ENCODE measurements at places on chromosomes 3 and 15.

DNA sequence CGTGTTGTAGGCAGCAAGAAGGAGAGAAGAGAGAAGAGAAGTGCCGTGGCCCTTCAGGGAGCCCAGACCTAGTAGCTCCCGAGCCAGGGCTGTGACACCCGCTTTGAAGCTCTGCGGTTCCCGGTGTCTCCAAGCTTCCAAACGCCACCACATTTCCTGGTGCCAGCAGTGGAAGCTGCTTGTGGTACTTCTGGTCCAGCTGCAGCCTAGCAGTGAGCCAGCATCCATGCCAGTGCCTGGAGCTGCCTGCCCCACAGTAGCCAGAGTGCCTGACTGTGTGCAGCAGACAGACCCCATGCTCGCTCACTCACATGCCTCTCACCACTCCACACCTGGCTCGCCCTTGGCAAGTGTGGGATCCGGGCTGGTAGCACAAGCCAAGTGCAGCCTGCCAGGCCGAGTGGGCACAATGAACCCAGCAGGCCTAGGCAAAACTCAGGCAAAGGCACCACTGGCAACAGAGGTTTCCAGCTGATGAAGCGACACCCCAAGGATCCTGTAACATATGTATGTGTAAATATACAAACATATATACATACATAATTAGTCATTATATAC is 85.8 kb downstream of the SERPINI1 start:
- DNase-seq: no peak

DNA sequence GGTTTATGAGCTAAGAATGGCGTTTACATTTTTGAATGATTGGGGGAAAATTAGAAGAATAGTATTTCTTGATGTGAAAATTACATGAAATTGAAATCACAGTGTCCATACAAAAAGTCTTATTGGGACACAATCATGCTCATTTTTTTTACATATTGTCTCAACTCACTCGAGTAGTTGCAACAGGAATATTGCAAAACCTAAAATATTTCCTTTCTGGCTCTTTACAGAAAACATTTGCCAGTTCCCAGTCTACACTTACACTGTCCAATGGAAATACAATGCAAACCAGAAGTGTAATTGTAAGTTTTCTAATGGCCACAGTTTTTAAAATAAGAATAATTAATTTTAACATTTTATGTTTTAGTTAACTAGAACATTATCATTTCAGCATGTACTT is 137.8 kb downstream of the SAMMSON start:
- no peak for DNase-seq

DNA sequence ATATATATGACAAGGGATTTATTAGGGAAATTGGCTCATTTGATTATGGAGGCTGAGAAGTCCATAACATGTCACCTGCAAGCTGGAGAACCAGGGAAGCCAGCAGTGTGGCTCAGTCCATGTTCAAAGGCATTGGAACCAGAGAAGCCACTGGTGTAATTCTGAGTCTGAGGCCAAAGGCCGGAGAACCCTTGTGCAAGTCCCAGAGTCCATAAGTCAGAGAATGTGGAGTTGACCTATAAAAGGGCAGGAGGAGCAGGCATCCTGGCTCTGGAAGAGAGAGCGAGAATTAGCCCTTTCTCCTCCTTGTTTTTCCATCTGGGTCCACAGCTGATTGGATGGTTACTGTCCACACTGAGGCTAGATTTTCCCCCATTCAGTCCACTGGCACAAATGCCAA is 319.8 kb downstream of the IGSF11 start:
- DNase-seq: no peak

GRCh38 chr3:28151608-28152228 is 89.7 kb upstream of the CMC1 start:
- no peak for DNase-seq

DNA sequence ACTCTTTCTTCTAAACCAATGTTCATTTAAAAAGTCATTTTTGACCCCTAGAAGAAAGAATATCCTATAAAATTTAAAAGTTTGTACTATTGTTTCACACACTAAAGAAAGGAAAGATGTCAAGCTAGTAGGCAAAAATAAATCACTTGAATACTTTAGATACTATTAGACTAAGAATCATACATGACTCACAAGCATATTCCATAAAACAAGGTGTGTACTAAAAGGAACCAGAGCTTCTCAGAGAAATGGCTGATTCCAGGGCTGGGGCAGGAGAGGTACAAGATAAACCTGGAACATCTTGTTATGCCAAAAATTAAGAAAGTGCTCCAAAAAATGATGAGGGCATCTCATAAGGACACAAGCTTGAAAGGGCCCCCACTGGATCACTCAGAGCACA is 8.7 kb downstream of the DLG1 start:
- DNase-seq: no peak

DNA sequence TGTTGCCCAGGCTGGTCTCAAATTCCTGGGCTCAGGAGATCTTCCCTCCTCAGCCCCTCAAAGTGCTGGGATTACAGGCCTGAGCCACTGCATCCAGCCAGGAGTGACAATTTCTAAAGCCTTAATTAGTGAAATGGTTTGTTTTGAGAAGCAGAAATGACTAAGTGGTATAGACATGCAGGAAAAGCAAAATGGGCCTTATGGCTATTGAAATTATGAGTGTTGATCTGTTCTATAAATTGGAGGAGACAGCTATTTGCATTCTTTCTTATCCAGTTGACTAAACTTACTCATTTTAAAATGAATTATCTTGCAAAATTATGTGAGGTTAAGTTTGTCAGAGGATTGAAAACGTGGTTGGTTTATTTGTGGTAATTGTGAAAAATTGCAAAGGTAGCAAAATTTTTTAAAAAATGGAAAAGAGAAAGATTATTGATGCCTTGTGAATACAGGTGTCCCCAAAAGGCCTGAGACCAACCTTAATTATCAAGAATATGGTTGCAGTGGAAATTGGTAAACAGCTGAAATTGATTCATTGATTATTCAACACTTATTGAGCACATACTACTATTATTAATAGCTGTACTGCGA is 7.9 kb downstream of the RAP2B start:
- no peak for DNase-seq

DNA sequence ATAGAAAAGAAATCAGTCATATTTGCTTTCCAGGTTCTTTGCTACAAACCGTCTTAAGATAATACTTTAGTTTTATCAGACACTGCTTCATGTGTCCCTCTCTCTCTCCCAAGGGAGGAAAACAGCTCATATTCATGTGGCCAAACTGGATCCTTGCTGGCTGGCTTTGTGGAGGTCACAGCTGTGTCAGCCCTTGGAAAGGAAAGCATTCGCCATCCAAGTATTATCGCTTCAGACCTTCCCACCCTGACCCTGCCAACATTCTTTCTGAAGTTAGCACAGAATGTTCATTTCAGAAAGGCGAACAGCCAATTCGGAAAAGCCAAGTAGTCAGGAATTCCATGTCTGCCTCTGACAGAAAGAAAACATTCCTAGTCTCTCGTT is 213.6 kb downstream of the FEZF2 start:
- no peak for DNase-seq

- no peak for DNase-seq
Observed at GRCh38 chr3:36663666-36664291, 100.6 kb downstream of the DCLK3 start.

DNA sequence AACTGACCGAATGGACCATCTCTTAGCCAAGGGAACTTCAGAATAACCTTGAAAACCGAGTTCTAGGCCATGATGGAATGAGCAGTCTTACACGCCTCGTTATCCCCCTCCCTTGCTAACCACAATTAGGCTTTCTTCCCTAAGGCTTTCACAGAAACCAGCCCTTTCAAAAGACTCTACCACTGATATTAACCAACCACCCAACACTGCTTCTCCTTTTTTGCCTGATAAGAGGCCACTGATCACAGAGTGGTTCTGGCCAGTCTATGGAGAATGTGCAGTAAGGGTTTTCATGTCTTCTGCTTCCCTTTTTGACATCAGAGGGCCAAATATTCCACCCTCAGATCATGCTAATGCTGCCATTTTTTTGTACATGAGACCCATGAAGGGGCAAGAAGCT is 59.3 kb downstream of the MCF2L2 start:
- DNase-seq: no peak

DNA sequence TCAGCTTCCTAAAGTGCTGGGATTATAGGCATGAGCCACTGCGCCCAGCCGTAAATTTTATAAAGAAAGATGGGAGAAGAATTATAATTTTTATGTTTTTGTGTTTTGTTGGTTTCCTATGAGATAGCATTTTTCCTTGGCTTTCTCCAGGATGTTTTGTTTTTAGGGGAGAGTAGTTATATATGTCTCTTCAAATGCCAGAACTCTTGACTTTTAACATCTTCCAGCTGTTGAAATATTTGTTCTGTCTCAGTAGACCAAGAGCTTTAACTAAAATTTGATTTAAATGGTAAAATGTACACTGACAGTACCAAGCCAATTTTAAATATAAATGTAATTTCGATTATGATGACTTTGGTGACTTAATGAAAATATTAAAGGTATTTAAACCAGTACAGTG is 96.8 kb downstream of the DHX36 start:
- DNase-seq: no peak

GRCh38 chr3:126051741-126052140 is 32.2 kb downstream of the SLC41A3 start:
- DNase-seq: no peak

GRCh38 chr3:77407441-77407840 is 367.5 kb downstream of the ROBO2 start:
- no peak for DNase-seq

DNA sequence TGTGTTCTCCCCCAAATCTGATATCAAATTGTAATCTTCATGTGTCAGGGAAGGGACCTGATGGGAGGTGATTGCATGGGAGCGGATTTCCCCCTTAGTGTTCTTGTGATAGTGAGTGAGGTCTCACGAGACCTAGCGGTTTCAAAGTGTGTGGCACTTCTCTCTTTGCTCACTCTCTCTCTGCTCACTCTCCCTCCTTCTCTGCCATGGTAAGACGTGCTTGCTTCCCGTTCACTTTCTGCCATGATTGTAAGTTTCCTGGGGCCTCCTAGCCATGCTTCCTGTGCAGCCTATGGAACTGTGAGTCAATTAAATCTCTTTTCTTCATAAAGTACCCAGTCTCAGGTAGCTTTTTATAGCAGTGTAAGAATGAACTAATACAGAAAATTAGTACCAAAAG is 30.6 kb upstream of the OR5H6 start:
- DNase-seq: no peak

DNA sequence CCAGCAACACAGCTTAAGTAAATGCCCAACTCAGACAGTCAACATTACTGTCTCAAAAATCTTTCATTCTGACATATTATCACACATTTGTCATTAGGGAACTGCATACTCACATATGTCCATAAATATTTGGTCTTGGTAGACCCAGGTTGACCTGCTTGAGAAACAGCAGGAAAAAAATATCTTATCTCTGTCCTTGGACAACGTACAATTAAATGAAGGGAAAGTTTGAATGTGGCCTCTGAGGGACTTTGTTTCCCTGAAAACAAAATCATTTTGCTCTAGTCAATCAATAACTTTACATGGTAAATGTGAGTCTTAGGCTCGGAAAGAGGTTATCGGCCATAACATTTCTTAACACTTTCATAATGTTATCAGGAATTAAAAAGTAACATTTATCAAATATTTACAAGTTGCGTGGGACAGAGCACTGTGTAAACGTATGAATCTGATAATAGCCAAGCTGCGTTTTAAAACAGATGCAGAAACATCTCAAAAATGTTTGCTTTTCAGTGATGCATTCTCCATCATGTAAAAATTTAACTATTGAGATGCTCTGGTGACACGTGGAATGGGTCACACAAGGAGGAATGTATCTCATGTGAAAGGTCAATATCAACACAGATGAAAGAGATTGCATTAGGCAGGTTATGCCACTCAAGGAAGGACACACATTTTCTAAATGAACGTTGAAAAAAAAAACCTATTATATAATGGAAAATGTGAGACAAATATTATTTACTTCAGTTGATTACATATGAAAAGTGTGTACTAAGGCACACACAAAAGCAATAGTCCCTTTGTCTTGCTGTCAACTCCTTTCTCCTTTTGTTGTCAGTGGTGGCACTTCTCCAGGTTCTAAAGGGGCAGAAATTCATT is 304.4 kb downstream of the WDR72 start:
- no peak for DNase-seq

- no peak for DNase-seq
Observed at GRCh38 chr15:75921732-75922703, 18.3 kb downstream of the FBXO22 start.

DNA sequence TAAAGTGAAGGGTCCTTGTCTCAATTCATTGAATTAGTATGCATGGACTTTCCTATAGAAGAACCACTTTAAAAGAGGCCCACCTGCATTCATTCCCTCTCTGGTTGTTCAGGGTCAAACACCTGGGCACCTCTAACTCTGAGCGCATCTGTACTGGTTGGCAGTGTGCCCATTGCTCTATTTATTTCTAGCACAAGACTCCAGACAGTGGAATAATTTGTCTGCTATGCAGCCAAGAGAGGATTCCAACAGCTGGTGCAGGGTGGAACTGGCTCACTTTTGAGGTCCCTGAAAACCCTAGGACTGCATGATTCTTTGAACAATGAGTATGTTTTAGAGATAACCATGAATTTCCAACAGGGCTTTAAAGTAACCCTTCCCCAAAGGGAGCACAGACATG is 57.9 kb downstream of the CCDC33 start:
- no peak for DNase-seq

DNA sequence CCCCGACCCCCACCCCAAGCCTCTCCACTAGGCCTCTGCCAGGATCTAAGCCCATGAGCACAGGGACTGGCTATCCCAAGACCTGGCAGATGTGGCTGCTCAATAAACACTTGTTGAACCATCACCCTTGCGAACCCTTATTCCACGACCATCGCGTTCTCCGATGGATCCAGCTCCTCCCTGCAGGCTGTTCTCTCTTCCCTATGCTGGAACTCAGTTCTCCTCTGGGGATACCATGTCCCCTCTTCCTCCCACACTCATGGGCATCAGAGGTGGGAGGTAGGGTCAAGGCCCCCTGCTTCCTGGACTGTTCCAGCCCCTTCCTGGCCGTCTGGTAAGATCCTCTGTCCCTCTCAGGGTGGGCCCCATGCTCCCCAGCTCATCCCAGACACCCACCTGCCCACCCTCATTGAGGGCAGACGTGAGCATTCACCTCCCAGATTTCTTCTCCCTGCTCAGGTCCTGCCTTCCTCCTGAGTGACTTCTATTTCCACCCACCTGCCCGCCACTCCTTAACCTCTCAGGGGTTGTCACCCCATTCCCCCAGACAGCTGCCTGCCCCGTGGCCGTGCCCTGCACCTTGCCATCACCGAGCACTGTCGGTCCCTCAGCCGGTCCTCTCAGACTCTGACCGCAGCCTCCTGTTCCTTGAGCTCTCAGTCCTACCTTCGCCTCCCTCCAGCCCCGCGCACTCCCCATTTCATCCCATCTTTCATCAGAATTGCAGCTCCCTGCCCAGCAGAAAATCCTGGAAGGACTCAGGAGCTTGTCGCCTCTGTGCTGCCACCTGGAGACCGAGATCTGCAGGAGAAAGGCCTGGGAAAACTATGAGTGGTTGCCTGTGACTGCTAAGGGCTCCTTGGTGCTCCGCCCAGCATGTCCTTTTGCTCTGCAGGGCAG is 42.0 kb downstream of the PML start:
- no peak for DNase-seq

DNA sequence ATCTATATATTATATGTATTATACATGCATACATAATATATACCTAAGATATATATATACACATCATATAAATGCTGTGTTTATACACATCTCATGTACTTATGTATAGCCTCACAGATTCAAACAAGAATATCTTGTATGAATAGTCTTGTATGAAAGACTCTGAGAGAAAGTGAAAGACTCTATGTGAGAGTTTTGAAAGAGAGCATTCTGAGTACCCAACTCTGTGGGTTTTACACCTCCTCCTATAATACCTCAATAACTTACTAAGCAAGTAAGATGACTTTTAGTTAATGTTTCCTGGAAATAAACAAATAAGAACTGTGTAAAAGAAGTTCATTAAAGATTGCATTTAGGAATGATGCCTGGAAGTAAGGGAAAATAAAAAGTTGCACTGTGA is 108.1 kb upstream of the GMNC start:
- DNase-seq: no peak
